Kasumi-1 (cell line): ENCODE measurements at places on chromosomes 6 and 20.

DNA sequence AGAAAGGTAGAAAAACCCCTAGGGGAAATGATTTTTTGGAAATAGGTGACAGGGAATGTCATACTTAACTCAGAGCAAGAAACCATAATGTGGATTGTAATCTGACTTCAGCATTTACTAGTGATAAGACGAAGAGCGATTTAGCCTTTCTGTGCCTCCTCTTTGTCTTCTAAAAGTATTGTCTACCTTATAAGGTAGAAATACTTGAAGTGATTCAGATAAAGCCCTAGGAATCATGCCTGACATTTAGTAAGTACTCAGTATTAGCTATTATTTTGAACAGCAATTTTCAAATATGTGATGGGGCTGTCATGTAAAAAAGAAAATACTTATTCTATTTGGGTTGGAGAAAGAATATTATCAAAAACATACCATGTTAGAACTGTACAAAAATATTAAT, 525.9 kb upstream of the EYS start:
- no peak for DNase-seq

DNA sequence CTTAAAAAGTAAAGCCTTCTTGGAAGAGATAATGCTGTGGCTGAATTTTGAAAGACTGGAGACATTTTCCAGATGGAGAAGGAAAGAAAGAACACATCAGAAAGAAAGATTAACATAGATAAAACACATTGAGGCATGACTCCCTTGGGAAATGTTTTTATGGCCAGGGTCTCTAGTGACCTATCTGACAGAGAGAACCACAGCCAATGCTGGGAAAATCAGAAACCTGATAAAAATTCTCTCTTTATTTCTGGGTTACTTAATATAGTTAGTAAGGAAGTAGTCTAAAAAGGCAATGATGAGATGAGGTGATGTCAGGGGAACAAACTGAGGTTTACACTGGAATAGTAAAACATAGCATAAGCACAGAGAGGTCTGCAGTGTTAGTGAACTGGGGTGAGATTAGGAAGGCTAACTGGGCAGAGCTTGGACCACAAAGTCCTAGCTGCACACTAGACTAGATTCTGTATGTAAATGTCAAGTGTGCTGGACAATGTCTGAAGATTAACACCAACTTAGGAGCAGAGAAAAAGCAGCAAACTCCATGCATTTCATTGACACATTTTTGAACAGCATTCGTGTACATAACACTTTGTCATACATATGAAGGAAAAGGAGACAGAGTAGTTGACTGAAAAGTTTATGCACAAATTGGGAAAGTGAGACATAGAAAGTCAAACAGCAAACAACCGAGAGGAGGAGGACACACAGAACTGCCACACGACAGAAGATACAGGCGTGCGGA, 31.0 kb downstream of the ELOVL2 start:
- DNase-seq, result no peak

DNA sequence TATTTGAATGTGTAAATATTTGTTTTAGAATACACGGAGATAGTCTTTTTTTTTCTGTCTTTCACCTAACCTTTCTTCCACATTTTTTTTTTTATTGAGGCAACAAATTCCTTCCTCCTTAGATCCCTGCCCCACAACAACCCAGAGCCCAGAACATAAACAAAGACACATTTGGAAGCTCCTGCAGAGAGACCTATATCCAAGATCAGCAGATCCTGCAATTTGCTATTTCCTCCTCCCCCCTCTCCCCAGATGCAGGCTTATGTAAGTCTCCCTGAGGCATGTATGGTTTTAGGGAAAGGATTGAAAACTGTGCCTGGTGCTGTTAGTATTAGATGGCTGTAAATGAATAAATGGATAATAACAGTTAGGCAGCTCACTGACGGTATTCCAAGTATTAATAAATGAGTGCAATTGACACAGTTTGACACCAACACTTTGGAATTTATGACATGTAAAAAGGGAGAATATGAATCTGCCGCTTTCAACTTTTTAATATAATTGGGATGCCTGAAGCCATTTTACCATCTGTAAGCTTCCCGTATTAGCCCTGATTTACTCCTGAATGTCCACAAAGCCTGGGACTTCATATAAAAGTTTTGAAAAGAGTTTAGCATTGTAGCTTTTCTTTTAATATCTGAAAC, 608.3 kb upstream of the CITED2 start:
- DNase-seq, result no peak

DNA sequence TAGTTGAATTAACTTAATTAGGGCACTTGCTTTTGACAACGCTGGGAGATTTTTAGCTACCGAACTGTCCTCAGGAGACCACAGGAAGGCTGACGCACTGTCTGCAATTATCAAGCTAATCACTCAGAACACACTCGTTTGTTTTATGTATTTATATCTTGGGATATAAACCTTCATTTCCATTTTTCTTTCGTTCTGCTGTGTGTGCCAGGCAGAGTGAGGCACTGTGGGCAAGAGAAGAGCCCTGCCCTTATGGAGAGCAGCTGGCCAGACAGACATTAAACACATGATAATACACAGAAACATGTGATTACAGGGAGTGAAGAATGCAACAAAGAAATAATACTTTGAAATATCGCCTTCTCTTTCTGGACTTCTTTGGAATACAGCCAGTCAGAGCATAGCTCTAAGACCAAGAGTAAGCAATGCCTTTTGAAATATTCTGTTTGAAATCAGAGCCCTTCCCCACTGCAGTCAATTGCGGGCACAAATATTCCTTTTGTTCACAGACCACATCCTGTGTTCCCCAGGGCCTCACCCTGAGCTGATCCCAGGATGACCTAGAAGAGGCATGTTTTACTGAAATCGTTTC, 96.8 kb downstream of the ANKRD60 start:
- DNase-seq, result no peak

DNA sequence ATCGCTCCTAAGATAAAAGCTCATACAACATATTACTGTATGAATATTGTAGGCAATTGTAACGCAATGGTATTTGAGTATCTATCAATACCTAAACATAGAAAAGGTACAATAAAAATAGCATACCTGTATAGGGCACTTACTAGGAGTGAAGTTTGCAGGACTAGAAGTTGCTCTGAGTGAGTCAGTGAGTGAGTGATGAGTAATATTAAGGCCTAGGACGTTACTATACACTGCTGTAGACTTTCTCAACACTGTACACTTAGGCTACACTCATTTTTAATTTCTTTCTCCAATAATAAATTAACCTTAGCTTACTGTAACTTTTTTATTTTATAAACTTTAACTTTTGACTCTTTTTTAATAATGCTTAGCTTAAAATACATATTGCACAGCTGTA, 546.9 kb downstream of the HACE1 start:
- DNase-seq, result no peak

GRCh38 chr6:158789115-158789917, 29.9 kb downstream of the EZR start:
- DNase-seq, result peak; percentile 75

DNA sequence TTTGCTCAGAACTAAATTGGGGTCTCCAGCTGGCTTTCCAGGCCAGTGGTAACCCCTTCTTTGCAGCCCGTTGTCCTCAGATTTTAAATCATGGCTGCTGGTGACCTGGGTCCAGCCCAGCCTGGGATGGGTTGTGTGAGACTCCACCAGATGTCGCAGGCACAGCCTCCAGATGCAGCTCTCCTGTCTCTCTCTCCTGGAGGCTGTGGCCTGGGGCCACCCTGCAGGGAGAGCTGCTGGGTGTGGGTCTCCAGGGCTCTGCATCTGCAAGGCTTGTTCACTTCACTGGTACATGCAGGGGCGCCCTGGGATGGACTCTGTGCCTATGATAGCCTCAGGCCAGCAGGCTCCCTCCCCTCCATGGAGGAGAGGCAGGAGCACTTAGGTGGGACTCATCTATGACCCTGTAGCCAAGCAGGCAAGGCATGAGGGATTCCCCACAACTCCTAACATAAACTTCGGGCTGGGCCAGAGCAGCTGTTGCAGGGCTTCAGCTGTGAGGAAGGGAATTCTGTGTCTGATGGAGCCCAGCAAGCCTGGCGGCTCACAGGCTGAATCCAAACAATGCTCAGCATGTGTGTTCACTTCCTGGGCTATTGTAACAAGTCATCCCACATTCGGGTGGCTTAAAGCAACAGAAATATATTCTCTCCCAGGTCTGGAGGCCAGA, 94.7 kb upstream of the NXT1 start:
- no peak for DNase-seq

DNA sequence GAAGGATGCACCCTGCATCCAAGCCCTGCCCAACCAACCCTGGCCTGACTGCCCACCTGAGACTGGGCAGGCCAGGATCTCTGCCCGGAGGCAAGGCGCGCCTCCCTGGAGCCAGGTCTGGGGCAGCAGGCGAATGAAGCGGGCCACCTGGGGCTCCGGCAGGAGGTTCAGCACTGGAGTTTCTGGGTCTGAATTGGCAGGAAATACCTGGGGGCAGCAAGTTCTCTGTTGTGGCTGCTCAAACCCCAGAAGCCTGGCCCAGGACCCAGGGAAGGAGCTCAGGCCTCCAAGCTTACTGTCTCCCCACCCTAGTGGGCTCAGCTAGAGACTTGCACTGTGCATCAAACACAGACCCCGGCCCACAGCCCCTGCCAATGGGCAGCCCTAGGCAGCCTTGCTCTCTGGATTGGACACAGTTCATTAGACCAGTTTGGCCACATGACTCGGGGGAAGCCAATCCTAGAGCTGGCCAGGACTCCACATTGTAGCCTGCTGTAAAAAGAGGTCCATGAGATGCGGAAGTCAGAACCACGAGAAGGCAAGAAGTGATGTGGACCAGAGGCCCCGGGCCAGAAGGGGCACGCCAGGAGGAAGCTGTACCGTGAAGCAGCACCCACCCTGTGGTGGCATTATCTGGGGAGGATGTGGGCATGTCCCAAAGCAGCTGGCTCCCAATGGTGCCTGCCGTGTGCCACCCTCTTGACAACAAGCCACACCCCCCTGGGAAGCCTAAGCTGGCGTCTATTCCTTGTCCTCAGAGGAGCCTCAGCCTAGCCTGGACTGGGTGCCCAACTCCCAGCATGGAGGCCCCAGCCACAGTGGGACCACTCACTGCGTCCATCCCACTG, 3.1 kb downstream of the CPXM1 start:
- DNase-seq, result no peak

DNA sequence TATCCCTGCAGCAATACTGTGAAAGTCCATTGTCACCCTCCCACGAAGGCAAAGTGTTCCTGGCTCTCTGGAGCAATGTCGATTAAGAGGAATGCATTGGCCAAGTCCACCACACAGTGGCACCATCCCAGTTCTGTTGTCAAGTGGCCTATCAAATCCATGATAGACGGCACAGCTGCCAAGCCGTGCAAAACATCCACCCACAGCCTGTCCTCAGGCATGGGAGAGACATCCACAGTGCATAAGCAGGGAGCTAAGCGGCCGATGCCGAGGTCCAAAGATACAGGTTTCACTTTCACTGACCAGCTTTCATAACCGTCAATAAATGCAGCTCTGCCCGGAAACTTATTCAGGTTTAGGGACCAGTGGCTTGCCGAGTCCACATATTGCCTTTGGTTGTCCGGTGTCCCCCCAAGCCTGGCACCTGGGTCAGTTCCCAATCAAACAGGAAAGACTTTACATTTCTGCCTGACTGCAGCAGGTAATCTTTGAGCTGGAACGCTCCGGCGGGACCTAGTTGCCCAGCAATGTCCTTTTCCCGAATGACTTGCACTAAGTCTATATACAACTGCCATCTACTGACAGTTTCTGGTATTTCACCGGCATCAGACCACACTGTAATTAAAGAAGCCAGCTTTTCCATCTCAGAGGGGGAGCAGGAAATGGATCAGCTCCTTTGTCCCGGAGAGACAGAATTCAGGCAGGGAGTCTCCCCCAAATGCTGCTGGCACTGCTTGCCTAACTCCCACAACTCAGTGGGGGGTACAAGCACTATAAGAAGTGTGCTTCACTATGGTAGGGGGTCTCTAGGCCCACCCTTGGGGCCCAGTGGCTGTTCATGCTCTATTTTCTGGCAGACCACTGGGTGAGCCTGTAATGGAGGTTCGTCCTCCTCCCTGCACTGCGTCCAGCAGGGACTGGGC, 6.3 kb downstream of the ZKSCAN3 start:
- peak; percentile 79 for DNase-seq

DNA sequence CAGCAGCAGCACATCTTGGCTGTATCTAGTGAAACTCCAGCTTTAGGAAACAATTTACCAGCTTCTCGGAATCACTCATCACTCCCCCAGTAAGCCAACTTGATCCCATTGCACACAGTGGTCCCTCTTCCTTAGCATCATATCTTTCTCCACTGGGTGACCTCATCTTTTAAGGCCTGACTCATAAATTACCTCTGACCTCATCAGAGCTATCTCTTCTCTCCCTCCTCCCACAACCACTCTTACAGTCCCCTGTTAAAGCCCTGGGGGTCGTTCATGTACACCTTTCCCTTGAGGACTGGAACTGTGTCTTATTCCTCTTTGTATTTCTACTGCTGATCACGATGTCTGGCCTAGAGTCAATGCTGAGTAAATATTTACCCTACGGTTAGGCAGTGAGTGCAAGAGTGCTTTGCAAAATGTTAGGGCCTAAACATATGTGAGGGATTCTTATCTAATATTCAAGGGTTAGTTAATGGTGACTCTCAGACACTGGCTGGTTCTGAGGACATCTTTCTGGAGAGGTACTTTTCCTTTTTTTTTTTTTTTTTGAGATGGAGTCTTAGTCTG, 187.2 kb downstream of the LRFN2 start:
- no peak for DNase-seq

- no peak for DNase-seq
Measured at GRCh38 chr6:22925920-22926789, 356.8 kb downstream of the HDGFL1 start.

GRCh38 chr6:126307849-126308248, 32.1 kb upstream of the CENPW start:
- no peak for DNase-seq

- no peak for DNase-seq
Measured at GRCh38 chr20:31746068-31746878, 7.2 kb downstream of the TPX2 start.

DNA sequence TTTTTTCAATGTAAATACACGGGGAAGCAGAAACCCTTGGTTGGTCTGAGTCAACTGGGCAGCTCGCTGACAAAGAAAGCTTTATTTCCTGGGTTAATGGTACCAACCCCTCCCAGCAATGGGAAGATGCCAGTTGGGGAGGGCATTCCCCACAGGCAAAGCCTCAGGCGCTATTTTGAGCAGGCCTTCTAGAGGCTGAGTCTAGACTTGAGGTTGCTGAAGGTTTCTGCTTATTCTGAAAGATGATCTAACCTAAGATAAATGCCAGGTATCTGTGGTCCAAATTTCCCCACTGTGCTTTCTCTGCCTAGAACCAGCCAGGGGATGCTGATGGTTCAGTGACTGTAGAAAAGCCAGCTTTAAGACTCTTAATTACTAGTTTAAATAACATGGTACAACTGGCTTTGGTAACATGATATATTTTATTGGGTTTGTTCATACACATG, 172.5 kb upstream of the JARID2 start:
- DNase-seq, result no peak

DNA sequence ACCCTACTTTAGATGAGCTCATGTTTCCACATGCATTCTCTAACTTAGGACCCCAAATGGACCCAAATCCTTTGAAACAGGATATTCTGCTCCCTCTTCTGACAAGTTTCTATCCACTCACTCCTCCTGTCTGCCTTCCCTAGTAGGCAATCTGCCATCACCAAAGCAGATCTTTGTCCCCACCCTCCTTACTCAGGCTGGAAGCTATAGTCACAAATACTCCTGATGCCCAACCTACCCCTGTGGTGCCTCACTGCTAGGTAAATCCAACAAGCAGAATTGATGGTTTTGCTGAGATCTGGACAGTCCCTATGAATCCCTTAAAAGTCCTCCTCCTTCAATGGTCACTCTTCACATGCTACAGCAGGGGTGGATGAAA, 21.7 kb downstream of the ELOVL5 start:
- no peak for DNase-seq
